ENCODE measurements at places on chromosomes 7 and 10. TPM values are rescaled to one million over a fixed set of nuclear protein-coding genes. Genes with fewer than 3 reads are reported as not detected.

Gene CRPPA
- total RNA-seq = 0.71 TPM

Gene GALNT11
- total RNA-seq = 20.6 TPM

Gene RNLS
- total RNA-seq = 7.5 TPM

Gene ORC5
- 19.6 TPM for total RNA-seq

Gene HOXA5
- total RNA-seq = not detected

Gene HDAC9
- 9.4 TPM for total RNA-seq

Gene ANTXRL
- not detected for total RNA-seq

Gene LRRD1
- not detected for total RNA-seq

Gene CELF2
- total RNA-seq = 22.9 TPM

Gene VAX1
- total RNA-seq = not detected

Gene AHR
- total RNA-seq = 9.7 TPM

Gene MACC1
- 17.1 TPM for total RNA-seq

Gene MLXIPL
- total RNA-seq = 9.4 TPM

Gene SFTPD
- 0.54 TPM for total RNA-seq

Gene TMEM270
- total RNA-seq = not detected

Gene LRRC61
- 1.0 TPM for total RNA-seq

Gene ADIRF
- total RNA-seq = not detected

Gene DRGX
- total RNA-seq = not detected

Gene COL13A1
- total RNA-seq = 4.5 TPM

Gene TMEM140
- not detected for total RNA-seq

Gene CRHR2
- total RNA-seq = 0.19 TPM

Gene UNC5B
- total RNA-seq = 31.8 TPM

Gene NYAP1
- total RNA-seq = 4.6 TPM

Gene PNLIPRP3
- total RNA-seq = not detected

Gene ENO4
- not detected for total RNA-seq

Gene GNAT3
- not detected for total RNA-seq

Gene GSDME
- total RNA-seq = 7.6 TPM

Gene ERVW-1
- not detected for total RNA-seq

Gene APBB1IP
- not detected for total RNA-seq

Gene ZNF680
- 15.3 TPM for total RNA-seq

Gene NME8
- 0.22 TPM for total RNA-seq

Data from H1 (cell line).